ENCODE measurements at places on chromosomes 12 and 14.

GRCh38 chr14:55207832-55208231 is 16.4 kb upstream of the DLGAP5 start:
- DNase-seq: no peak

DNA sequence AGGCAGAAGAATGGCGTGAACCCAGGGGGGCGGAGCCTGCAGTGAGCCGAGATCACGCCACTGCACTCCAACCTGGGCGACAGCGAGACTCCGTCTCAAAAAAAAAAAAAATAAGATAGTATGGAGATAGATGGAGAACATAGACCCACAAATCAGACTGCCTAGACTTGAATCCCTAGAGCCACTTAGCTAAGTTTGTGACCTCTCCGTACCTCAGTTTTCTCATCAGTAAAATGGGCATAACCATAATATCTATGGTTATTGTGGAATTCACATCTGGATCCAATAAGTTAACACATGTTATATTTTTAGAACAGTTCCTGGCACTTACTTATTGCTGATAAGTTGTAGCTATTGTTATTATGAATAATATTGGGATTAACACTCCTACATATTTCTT is 7.2 kb downstream of the PROX2 start:
- no peak for DNase-seq

GRCh38 chr14:68476212-68477109 is 316.4 kb downstream of the ZFP36L1 start:
- no peak for DNase-seq

DNA sequence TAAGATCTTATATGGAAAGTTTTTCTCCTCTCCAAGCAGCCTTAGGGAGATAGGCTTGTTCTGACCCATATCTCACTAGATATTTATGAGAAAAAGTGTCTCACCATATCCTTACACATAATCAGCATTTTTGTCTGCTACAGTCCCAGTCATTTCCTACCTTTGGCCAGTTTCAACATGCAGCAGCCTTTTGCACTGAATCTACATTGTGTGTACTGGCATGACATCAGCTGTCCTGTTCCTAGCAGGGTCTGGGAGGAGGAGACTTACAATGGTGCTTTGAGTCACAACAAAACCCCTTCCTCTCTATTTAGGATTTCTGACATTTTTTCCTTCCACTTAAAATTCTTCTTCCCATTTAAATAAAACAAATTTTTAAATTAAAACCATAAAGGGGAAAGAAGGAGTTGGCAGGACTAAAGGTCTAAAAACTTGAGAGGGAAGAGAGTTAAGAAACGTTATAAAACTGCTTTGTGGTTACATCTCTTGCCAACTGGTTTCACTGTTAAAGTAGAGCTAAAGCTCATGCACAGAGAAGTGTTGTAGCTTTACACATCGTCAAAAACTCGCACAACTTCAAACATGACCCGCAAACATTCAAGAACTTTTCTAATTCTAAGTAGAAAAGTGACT is 53.3 kb upstream of the CERS5 start:
- no peak for DNase-seq

- DNase-seq: no peak
Observed at GRCh38 chr12:614411-614970, 48.8 kb downstream of the NINJ2 start.

- DNase-seq: no peak
Observed at GRCh38 chr14:22524784-22525161, 64.3 kb downstream of the DAD1 start.

DNA sequence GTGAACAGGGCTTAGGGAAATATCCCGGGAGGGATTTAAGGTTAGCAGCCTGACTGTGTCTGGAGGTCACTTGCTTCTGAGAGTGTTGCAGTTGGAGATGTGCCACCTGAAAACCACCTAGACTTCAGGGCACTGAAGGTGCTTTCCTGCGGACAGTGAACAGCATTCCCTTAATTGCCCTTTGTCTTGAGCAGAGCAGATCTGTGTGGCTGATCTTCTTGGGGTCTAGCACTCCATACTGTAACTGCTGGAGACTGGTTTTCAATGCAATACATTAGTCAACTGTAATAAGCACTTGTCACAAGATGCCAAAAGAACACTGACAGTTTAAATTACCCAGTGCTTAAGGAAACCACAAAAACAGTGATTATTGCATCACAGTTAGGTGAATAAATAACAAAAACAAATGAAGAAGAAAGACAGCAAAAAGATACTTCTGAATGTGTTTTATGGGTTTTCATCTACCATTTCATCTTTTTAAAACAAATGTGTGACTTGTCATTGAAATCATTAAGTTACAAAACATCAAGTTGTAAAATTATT is 111.8 kb downstream of the PRIMA1 start:
- no peak for DNase-seq

DNA sequence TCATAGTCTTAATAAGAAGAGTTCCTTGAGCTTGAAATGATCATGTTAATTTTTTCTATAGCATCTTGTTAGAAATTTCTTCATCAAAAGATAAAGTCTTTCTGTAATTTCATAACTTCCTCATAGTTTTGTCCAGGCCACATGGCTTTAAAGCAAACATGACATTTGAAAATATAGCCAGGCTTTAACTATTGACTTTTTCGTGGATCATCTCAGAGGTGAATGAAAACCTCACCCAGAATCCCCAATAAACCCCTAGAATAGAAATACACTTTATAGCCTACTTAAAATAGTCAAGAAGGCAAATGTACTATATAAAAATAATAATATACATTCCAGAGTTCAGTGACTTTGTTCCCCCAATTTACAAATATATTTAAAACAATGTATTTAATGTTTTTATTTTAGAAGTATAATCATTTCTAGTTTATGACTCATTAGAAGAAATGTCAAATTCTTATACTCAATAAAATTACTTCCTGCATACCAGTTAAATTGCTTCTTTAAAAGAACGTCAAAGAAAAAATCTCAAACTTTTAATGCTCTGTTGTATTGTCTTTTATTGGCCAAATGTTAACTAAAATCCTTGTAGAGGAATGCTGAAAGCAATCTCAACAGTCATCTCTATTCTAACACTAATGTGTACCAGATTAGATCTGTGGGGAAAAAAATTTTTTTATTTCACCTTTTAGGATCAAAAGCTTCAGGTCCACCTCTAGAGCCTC is 21.6 kb downstream of the EXOC5 start:
- DNase-seq: no peak

GRCh38 chr12:100168562-100168961 is 25.9 kb upstream of the BLTP3B start:
- no peak for DNase-seq

- DNase-seq: peak; percentile 28
Observed at GRCh38 chr14:102516531-102517391, 7.2 kb upstream of the ANKRD9 start.

DNA sequence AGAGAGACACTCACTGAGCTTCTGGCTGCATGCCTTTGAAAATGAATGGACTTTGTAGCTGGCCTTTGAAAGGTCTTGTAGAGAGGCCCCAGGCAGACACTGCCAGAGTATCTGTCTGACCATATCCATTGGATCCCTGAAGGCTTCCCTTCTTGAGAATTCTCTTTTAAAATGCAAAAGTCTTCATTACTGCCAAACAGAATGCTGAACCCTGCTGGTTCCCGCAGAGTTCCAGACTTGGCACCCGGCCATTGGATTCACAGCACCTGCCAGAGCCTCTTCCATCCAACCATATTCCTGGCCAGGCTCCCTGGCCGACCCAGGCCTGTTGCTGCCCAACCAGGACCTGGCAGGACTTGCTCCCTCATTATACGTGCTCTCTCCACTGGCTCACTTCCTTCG is 182.5 kb downstream of the GXYLT1 start:
- no peak for DNase-seq

DNA sequence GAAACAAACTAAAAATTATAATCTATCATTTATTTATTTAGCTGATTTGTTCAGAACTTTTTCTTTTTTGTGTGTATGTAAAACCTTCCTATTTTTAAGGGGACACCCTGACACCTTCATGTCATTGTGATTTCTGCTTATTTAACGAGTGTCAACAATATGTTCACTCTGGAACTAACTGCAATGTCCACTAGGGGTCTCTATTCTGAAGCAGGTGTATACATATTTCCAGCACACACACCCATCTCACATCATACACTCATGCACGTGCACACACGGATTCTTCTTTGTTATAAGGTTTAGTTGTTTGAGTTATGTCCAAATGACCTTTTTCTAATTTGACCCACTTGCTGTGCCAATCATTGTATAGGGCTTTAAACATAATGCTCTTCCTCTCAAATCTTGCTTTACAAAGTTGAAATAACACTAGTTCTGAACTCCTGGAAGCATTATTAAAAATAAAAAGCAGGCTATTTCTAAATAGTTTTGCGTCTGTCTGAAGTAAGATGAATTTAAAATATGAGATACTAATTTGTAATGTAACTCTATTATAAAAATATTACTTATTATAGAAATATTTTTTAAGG is 15.5 kb downstream of the E2F7 start:
- DNase-seq: no peak

- no peak for DNase-seq
Observed at GRCh38 chr14:64689289-64689688, 14.9 kb upstream of the PLEKHG3 start.

DNA sequence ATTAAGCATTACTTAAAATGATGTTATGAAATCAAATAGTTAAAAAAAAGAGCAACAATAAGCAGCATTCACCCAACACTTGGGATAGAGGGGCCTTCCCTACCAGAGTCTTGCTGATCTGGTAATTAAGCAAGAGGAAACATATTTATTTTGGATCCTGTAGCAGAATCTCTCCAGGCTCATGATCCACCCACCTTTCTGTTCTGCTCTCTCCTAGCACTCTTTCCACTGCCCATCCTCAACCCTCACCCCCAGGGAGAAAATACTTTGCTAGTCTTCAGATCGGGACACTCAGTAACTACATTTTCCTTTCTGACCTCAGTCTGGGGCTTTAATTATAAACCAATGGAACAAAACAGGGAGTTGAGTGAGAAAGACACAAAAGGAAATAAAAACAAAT is 1541.9 kb downstream of the AACS start:
- no peak for DNase-seq
